Epithelial cell of proximal tubule (primary cell): ENCODE measurements at places on chromosomes 7 and 10. TPM values are rescaled to one million over a fixed set of nuclear protein-coding genes. Genes with fewer than 3 reads are reported as not detected.

The OPN4 gene
- total RNA-seq = not detected in 2 replicates

The UNCX gene
- total RNA-seq = 0.65 and 1.7 TPM in 2 replicates

The RBP4 gene
- 2.4 and 2.7 TPM in 2 replicates for total RNA-seq

The GNAT3 gene
- total RNA-seq = not detected in 2 replicates

The HEPACAM2 gene
- total RNA-seq = not detected in 2 replicates

The TMEM196 gene
- not detected in 2 replicates for total RNA-seq

The EMX2 gene
- 5.7 and 10.7 TPM in 2 replicates for total RNA-seq

The PRPS1L1 gene
- not detected in 2 replicates for total RNA-seq

The TRIP6 gene
- total RNA-seq = 112 and 117 TPM in 2 replicates

The GIMAP1 gene
- total RNA-seq = not detected in 2 replicates
